Foreskin keratinocyte (primary cell): ENCODE measurements at places on chromosomes 4 and X.
A peak's percentile ranks its signal among the peaks of the same experiment; 100 is the strongest.

GRCh38 chrX:9081271-9081670 is 47.3 kb upstream of the FAM9B start:
- DNase-seq = no peak

DNA sequence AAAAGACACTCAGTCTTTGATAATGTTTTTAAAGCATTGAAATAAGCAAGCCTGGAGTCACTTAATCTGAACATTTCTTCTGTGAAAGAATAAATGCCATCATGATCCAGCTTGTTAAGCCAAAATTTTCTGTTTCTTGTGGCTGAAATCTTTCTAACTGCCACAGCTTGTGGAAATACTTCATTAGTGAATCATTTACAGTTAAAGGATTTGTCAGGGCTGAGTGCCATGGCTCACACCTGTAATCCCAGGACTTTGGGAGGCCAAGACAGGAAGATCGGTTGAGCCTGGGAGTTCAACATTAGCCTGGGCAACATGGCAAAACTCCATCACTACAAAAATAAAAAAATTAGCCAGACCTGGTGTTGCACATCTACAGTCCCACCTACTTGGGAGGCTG is 93.3 kb upstream of the PDE5A start:
- DNase-seq = peak; percentile 47

DNA sequence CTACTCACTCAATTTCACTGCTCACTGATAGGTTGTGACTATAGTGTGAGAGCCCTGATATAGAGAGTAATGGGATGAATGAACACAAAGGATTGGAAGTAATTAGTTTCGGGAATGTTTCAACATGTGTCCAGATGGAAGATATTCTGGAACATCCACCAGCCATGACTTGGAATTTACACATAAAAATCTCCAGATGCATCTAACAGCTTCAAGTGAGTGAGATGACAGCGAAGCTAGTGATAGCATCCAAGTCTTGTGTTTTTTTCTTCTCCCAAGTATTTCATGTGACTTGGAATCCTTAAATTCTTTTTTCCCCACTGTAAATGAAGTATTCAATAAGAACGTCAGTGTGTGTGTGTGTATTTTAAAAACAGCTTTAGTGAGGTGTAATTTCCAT is 82.1 kb downstream of the CLDN34 start:
- no peak for DNase-seq

GRCh38 chrX:129738466-129739308 is at the start of gene XPNPEP2:
XPNPEP2 (plus strand) TSS chrX:129738979; CDS start chrX:129739214, 235 bp downstream.
- DNase-seq = no peak

- peak; percentile 13 for DNase-seq
These were observed 31.8 kb downstream of the USP11 start for GRCh38 chrX:47264483-47265173.

DNA sequence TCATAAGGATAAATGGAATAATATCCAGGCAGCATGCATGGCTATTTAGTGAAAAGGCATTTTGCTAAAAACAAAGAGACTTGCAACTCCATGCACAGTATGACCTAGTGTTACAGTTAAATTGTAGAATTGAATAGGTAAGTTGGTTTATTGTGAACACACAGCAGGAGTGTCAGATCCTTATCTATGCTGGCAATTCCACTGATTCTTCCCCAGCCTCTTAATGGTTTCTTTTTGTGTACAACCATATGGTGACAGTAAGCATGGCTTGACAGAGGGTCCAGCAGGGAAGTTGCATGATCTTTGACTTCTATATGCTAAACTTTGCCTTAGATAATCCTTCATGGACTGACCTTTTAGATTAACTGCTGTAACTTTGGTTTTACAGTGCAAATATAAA is 936.6 kb upstream of the EPHA5 start:
- no peak for DNase-seq

GRCh38 chrX:136529795-136530194 is 2.2 kb upstream of the VGLL1 start:
- no peak for DNase-seq

DNA sequence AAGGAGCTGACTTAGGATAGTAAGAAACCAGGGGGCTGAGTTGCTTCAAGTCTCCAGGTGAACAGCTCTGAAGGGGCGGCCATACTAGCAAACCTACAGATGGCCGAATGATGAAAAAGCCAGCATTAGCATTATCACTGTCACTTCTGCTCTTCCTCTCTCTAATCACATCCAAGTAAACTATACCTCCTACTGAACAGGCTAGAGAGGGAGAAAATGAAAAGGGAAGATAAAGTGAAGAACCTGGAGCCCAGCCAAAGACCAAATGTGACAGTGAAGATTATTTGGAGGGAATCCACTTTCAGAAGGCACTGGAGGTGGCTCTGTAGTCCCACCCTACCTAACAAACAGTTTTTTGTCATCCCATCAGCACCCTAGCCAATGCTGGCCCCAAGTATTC is 50.4 kb upstream of the PRPS1 start:
- DNase-seq = no peak
